ENCODE measurements at places on chromosomes 6 and 20. TPM values are rescaled to one million over a fixed set of nuclear protein-coding genes. Genes with fewer than 3 reads are reported as not detected.

SIRPD gene
- total RNA-seq, result not detected

FKBP5 gene
- total RNA-seq, result 94.8 TPM

CASP8AP2 gene
- total RNA-seq, result 7.2 TPM

FAM217B gene
- total RNA-seq, result 7.5 TPM

RUNX2 gene
- 12.8 TPM for total RNA-seq

NTSR1 gene
- total RNA-seq, result not detected

ENPP3 gene
- total RNA-seq, result under 0.01 TPM

FILIP1 gene
- 0.26 TPM for total RNA-seq

IL17F gene
- not detected for total RNA-seq

MUC21 gene
- not detected for total RNA-seq

MYL9 gene
- total RNA-seq, result 150 TPM

ZBTB12 gene
- total RNA-seq, result 2.0 TPM

ECT2L gene
- total RNA-seq, result not detected

OR2H2 gene
- not detected for total RNA-seq

TAAR6 gene
- total RNA-seq, result not detected

TFAP2D gene
- not detected for total RNA-seq

CTCFL gene
- not detected for total RNA-seq

CLPSL2 gene
- not detected for total RNA-seq

ENPP4 gene
- 0.39 TPM for total RNA-seq

EDN1 gene
- total RNA-seq, result 3.4 TPM

CNBD2 gene
- total RNA-seq, result 3.4 TPM

CCDC28A gene
- 15.0 TPM for total RNA-seq

DNAH8 gene
- total RNA-seq, result not detected

RAB44 gene
- total RNA-seq, result 0.13 TPM

DEK gene
- total RNA-seq, result 85.4 TPM

NHSL1 gene
- 15.1 TPM for total RNA-seq

NHLRC1 gene
- total RNA-seq, result 1.0 TPM

TGM3 gene
- total RNA-seq, result not detected

LYRM4 gene
- 26.6 TPM for total RNA-seq

IYD gene
- not detected for total RNA-seq

C20orf202 gene
- not detected for total RNA-seq

CST5 gene
- total RNA-seq, result 0.13 TPM

MATN4 gene
- total RNA-seq, result not detected

OTOR gene
- not detected for total RNA-seq

ACTR5 gene
- 4.6 TPM for total RNA-seq

TCF21 gene
- total RNA-seq, result 119 TPM

NPEPL1 gene
- total RNA-seq, result 14.2 TPM
